ENCODE measurements at places on chromosomes 16 and 17.

- DNase-seq = no peak
Measured at GRCh38 chr17:21687136-21687953, 5.0 kb upstream of the KCNJ18 start.

DNA sequence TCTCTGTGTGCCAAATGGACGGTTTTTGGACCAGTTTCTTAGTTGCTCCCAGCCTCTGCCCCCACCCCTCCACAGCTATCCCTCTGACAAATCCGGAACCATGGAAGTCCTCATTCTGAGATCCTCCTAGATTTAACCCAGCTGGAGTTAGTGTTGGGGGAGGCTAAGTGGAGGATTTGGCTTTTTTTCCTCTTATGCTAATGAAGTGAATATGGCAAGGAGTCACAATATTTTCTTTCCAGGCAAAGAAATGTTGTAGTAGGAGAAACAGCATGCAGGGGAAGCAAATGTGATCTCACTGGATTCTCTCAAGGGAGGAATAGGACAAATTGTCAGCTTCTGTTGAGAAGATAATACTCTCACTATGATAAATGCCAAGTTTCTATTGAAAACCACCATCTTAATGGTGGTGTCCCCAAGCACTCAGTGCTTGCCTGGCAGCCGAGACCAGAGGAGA is 159.5 kb downstream of the MSI2 start:
- no peak for DNase-seq

DNA sequence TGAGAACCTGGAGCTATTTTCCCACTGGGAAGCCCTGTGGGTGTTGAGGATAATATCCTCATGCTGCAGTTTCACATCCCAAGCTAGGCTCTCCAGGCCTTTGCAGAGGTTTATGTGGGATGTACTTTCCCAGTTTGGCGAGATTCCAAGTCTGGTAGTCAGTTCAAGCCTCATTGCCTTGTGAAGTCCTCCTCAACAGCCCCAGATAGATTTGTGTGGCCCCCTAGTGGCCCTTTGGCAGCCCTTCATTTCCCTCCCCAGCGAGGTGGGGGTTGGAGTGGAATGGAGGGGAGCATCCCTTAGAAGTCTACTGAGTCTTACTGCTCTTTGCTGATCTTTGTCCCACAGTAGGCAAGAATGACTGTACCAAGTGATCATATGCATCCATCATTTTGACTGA is 137.9 kb downstream of the CDH11 start:
- DNase-seq = no peak

DNA sequence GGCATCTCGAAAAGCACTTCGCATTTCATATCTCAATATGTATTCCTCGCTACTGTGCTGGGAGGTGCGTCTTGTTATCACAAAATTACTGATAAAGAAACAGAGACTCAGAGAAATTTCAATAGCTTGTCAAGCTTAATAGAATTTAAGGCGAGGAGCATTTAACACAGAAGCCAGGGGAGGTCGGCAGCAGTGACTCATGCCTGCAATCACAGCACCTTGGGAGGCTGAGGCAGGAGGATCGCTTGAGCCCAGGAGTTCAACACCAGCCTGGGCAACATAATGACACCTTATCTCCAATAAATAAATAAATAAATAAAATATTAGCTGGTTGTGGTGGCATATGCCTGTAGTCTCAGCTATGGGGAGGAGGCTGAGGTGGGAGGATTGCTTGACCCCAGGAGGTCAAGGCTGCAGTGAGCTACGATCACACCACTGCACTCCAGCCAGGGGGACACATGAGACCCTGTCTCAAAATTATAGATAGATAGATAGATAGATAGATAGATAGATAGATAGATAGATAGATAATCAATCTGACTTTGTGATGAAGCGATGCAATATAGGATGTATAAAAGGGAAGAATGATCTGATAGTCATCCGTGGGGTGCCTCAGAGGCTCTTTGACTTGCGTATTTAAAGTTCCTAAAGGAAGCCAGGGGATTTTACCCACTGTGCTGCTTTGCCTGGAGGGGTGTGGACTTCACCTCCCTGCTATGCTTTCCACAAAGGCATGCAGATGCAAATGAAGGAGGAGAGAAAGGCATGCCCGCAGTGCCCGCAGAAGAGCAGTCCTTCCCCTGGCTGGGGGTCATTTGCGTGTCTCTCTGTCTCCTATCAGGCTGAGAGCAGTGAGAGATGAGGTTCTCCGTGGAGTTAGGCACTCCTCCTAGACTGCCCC is 15.9 kb upstream of the USP10 start:
- DNase-seq = no peak

DNA sequence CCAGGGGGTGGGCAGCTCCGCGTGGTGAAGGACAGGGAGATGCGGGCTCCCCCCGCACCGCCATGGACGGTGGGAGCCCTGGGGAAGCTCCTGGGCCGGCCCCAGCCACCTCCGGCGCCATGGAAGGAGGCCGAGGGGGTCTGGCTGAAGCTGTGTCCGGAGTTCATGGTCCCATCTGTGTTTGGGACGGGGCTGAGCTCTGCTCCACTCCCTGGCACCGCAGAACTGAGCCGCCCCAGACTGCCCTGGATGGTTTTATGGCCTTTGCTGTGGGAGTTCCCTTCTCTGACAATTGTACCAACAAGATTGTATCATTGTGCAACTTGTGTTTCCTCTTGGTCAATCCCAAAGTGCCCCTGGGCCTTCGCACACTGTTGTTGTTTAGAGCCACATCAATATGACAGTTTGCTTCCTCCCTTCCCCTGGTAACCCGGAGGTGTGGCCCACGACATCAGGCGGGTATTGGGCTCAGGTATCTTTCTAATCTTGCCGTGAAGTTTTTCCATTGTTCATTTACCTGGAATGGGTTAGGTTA is 942 bp downstream of the KRT23 start:
- no peak for DNase-seq

DNA sequence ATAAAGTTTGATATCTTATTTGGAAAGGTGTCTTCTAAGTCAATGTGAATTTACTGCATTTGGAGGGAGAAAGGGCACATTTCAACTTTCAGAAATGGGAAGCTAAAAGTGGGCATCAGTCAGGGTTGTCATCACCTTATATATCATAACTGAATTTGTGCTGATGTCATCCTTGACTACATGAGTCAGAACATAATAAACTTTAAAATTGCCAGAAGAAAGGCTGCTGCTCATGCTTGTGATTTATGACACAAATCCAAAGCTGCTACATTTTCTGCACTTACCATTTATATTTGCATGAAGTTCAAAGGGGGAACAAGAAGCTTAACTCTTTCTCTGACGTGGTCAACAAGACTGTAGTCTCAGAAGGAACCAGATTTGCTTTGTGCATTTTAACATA is 196.6 kb downstream of the UTP18 start:
- DNase-seq = no peak

DNA sequence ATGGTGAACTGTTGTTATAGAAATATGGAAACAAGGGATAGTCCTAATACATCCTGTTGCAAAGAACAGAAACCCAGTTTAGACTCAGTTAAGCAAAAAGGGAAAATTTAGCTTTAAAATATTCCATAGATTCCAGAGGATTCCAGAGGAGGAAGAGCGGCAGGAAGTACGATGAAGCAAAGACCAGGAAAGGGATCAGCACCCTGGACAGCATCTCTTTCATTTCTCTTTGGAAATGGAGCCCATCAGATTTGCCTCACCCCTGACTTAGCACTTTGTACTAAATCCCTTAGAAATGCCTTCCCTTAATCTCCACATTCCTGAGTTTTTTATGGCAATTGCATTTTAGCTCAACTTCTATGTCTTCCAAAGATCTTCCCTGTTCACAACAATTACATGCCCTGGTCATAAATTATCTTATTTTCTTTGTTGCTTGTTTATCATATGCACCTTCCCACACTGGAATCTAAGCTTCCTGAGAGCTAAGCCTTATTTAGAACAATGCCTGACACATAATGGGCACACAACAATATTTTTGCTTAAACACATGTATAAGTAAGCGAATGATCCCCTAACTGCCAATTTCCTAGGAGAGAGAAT is 150.0 kb upstream of the RBFOX1 start:
- no peak for DNase-seq

GRCh38 chr17:57391076-57391825 is 134.9 kb downstream of the MSI2 start:
- DNase-seq = no peak

DNA sequence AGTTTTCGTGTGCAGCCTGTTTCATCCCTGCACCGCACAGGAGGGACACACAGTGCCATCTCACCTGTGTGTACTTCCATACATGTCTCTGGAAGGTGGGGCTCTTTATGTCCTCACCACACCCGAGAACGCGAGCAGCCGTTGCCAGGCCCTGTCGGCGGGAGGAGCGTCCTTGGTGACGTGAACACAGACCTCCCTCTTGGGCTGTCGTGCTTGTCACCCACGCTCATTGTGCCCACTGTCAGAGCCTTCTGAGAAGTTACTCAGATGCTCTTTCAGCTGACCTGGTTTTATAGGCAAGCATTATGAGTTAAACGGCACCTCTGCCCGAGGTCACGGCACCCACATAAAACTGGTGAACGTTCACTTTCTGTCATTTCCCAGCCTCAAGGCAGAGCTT is 40.2 kb downstream of the ZNF750 start:
- DNase-seq = no peak

DNA sequence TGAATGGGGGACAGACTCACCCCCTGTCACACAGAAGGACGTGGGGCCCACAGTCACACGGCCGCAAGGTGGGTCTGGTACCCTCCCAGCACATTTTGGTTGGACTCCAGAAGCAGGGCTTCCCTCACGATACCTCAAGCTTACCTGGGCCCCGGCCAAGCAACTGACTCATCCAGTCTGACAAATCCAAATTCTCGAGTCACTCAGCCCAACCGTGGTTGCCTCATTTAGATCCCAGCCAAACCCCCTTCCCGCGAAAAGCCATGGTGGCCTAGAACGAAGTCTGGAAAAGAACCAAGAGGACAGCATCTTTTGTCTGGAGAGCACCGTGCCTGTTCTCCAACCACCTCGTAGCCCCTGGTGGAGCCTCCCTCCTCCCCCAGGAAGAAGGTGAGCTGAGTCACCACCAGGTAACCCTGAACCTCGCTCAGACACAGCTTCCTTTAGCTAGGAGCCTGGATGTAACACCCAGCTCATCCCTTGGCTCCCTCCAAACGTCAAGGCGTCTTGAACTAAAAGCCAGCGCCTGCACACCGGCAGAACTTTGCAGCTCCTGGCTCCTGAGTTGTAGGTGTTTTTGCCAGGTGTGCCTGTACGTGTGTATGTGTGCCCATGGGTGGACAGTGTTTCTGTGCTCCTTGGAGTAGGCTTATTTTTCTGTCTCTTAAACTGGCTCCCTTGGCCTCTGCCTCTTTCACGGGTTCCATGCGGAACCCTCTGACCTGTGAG is 78.9 kb downstream of the CMIP start:
- DNase-seq = no peak

GRCh38 chr17:61219460-61219859 is 180.2 kb upstream of the TBX2 start:
- DNase-seq = no peak

DNA sequence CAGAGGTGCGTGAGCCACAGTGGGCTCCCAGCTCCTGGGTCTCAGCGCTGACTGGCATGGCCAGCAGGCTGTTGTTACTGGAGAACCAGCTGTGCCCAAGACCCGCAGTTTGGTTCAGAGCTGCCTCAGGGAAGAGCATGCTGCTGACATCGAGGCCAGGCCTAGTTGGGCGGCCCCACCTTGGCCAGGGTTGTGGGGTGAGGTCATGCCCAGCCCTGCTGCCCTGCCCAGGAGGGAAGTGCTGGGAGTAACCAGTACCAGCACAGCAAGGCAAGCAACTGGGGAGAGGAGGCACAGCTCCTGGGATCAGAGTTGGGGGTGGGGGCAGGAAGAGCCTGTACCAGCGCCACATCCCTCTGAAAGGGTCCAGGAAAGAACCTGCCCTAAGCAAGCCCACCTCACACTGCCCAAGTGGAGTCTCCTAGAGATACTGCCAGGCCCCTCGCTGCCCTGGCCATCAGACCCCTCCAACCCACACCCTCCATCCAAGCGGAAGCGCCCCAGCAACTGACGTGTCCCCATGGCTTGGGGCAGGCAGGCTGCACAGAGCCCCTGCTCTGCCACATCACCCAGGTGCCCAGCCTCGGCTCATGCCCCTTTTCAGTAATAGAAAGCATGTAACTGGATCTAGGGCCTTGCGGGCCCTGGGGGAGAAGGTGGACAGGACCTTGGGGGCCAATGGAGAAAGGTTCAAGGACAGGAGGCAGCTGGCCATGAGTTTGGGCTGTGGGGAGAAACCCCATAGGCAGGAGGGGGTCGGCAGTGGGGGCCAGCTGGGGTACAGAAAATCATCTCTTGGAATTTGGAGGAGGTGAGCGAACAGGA is 990 bp downstream of the DOK4 start:
- no peak for DNase-seq

- peak; percentile 31 for DNase-seq
Measured at GRCh38 chr16:48365601-48366164, 19.5 kb downstream of the SIAH1 start.

- DNase-seq = peak; percentile 53
Measured at GRCh38 chr17:18960803-18961511, 9.0 kb downstream of the SLC5A10 start.

GRCh38 chr16:85699628-85700027 is 10.9 kb upstream of the GINS2 start:
- no peak for DNase-seq

DNA sequence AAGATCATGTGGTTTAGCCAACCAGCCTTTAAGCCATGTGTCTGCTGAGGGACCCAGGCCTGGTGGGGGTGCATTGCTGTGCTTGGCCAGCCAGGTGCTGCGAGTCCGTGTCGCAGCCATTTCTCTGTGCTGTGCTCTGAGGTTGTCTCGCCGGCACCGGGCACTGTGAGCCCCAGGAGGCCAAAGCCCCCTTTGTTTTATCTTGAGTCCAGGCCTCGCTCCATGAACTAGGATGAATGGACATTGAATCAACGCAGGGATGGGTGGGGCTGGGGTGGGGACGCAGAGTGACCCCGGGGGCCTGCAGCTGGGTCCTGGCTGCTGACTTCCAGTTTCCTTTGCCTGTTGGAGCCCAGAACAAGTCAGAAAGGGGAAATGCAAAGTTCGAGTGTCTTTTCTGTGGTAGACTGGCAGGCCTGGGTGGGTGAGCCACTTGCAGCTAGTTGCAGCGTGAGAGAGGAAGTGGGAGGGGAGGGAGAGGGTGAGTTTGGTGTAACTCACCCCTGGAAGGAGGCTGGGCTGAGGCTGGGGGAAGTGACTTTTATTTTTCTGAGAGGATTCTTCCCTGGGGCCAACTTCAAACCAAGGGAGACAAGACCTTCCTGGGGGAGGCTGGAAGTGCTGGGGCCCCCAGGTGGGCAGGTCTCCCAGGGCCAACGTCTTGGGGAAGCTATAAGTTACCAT is 324.7 kb downstream of the SEC14L1 start:
- peak; percentile 48 for DNase-seq

- no peak for DNase-seq
Measured at GRCh38 chr16:49698931-49699840, 156.7 kb downstream of the ZNF423 start.

Data from stimulated activated CD8-positive, alpha-beta memory T cell treated with anti-CD3 and anti-CD28 coated beads, Interleukin-7, amount 100 ng/mL, for 1 hour (primary cell).